ENCODE measurements at places on chromosomes 1 and 21.

GRCh38 chr1:44785501-44786137 is 2.4 kb downstream of the BEST4 start:
- peak overlapping the region; percentile 50 for H3K27ac ChIP-seq
- peaks cover 10% of the 10 kb centered on the region for H3K36me3 ChIP-seq
- H3K4me1 ChIP-seq, result peaks cover 34% of the 10 kb centered on the region
- H3K27me3 ChIP-seq, result no peaks in the 10 kb centered on the region
- H3K4me3 ChIP-seq, result peak overlapping the region; percentile 53
- no peak for DNase-seq

- H3K36me3 ChIP-seq, result no peaks in the 10 kb centered on the region
- H3K4me1 ChIP-seq, result peaks cover 21% of the 10 kb centered on the region
- H3K4me3 ChIP-seq, result peak overlapping the region; percentile 65
- H3K27me3 ChIP-seq, result no peaks in the 10 kb centered on the region
Observed at GRCh38 chr1:20184997-20185833, 681 bp upstream of the UBXN10 start.

GRCh38 chr1:204084247-204084772 is 11.4 kb downstream of the SOX13 start:
- H3K27me3 ChIP-seq, result peaks cover 3% of the 10 kb centered on the region
- no peaks in the 10 kb centered on the region for H3K36me3 ChIP-seq
- H3K4me1 ChIP-seq, result no peaks in the 10 kb centered on the region
- no peak overlapping the region for H3K4me3 ChIP-seq
- no peak for DNase-seq

DNA sequence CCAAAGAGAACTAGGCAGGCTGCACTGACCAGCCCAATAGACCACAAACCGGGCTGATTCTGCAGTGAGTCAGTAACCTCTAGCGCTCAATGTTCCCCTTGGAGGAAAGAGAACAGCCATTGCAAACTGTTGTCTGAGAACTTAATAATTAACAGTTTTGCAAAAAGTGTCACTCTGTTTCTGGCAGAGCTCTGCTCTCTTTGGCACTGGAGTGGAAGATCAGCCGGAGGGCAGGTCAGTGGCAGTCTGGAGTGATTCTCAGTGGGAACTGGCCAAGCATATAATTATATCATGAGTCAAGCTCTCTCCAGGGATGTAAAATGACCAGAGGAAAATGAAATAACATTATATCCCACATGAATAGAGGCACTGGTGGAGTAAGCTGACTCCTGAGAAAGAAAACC is 238.3 kb downstream of the HLX start:
- H3K4me1 ChIP-seq, result no peaks in the 10 kb centered on the region
- H3K27me3 ChIP-seq, result no peaks in the 10 kb centered on the region
- no peak overlapping the region for H3K4me3 ChIP-seq
- no peak overlapping the region for H3K27ac ChIP-seq
- no peak for DNase-seq

DNA sequence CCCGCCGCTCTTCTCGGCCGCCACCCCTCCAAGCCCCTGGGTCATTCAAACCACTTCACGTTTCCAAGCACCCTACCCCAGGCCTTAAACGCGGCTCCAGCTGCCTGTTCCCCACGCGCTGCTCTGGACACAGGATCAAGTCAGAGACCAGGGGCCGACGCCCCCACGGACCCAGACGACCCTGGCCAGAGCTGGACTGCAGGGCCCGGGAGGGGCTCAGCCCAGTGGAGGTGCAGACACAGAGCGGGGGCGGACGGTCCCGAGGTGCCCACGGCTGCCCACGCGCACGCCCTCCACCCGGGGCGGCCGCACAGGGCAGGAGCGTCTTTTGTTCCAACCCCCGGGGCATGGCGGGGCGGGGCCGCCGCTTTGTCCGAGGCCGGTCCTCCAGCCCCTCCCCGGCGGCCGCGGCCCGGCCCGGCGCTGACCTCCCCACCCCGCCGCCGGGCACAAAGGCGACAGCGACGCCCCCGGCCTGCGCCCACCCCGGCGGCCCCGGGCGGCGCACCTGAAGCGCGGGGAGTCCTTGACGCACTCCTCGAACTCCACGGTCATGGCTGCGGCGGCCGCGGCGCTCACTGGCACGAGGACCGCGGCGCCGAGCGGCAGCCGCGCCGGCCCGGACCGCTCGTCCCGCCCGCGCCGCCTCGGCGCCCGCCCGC is 338 bp downstream of the ACAP3 start:
- DNase-seq, result peak; percentile 40
- no peaks in the 10 kb centered on the region for H3K27me3 ChIP-seq
- peak overlapping the region; percentile 41 for H3K27ac ChIP-seq
- H3K4me3 ChIP-seq, result peak overlapping the region; percentile 73
- peaks cover 12% of the 10 kb centered on the region for H3K36me3 ChIP-seq

- H3K4me1 ChIP-seq, result peaks cover 16% of the 10 kb centered on the region
- no peaks in the 10 kb centered on the region for H3K27me3 ChIP-seq
- peak within 1 kb of the TSS; percentile 89 for H3K4me3 ChIP-seq
- DNase-seq, result peak; percentile 100
- H3K36me3 ChIP-seq, result no peaks in the 10 kb centered on the region
Observed at GRCh38 chr1:26233903-26234643, at the start of gene CEP85. Gene CEP85 (plus strand): TSS chr1:26234200. CDS start chr1:26239784, 5,584 bp downstream.

- H3K4me3 ChIP-seq, result no peak overlapping the region
- no peaks in the 10 kb centered on the region for H3K36me3 ChIP-seq
- H3K4me1 ChIP-seq, result peaks cover 12% of the 10 kb centered on the region
- no peak overlapping the region for H3K27ac ChIP-seq
- no peak for DNase-seq
Observed at GRCh38 chr1:203074610-203075009, 11.2 kb downstream of the MYOG start.

DNA sequence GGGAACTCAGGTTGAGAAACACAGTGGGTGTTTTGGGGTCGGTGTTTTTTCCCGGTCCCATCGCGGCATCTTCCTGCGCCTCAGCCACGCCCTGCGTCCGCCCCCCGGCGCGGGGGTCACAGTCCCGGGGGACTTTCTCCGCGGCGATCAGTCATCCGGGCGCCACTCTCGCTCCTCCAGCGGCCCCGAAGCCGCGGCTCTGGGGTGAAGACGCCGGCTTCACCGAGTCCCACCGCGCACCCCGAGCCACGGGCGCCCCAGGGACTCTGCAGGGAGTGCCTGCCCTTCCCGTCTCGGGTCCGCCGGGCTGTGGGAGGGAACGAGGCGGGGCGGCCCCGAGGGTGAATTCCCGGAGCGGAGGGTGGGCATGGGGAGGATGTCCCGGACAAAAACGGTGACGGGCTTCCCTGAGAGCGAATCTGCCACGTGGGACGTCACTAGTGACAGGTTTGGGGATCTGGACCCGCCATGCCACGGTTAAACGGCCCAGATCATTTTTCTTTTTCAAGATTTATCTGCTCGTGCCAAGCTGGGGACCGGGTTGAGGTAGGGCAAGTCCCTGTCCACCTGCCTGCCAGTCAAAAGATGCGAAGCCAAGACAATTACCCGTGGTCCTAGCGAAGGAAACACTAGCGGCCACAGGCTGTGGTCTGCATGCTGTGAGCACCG is 717 bp upstream of the BATF3 start:
- peak overlapping the region; percentile 65 for H3K4me3 ChIP-seq
- DNase-seq, result peak; percentile 61
- no peak overlapping the region for H3K27ac ChIP-seq
- peaks cover 31% of the 10 kb centered on the region for H3K4me1 ChIP-seq
- no peaks in the 10 kb centered on the region for H3K27me3 ChIP-seq
- H3K36me3 ChIP-seq, result no peaks in the 10 kb centered on the region

DNA sequence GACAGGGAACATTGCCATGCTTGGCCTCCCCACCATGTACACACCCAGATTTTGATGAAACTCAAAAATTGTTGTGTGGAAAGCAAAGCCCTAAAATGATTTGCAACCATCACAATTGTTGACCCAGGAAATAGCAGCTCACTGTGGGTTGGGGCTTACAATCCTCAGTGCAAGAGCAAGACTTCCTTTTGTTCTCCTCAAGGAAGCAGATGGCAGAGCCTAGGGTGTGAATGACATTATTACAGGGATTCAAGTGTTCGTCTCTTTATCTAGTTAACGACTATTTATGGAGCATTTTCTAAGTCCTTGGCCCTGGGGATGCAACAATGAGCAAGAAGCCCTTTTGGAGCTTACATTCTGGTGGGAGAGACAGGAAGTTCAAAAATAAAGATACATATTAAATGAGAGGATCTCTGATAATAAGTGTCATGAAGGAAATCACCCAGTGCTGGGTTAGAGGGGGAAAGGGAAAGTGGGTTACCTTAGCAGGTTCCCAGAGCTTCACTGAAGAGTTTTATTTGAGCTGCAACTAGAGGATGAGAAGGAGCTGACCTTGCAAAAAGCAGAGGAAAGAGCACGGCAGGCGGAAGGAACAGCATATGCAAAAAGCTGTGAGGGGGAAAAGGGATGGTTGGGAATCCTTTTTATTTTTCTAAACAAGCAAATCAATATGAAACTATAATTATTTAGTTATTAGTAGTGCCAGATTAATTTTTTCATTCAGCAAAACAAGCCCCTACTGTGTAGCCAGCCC is 38.5 kb upstream of the ID3 start:
- H3K36me3 ChIP-seq, result no peaks in the 10 kb centered on the region
- peaks cover 93% of the 10 kb centered on the region for H3K4me1 ChIP-seq
- H3K27me3 ChIP-seq, result no peaks in the 10 kb centered on the region
- no peak overlapping the region for H3K4me3 ChIP-seq
- DNase-seq, result no peak

DNA sequence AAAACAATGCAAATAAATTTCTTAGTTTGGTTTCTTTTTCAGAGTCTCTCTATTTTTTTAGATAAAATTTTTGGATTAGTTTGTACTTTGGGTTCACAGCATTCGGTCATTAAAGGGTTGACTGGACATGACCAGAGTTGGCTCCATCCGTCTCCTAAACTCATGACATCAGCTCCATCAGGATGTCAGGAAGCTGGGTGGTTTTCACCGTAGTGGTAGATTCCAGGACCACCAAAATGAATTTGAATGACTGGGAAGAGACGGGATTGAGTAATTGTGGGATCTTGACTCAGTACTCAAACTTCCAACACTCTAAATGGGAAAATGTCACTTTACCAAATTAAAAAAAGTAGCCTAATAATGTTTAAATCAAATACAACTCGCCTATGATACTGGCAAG is 279.2 kb upstream of the DUSP10 start:
- H3K4me1 ChIP-seq, result no peaks in the 10 kb centered on the region
- no peaks in the 10 kb centered on the region for H3K27me3 ChIP-seq
- no peak overlapping the region for H3K4me3 ChIP-seq
- DNase-seq, result no peak
- H3K36me3 ChIP-seq, result no peaks in the 10 kb centered on the region

DNA sequence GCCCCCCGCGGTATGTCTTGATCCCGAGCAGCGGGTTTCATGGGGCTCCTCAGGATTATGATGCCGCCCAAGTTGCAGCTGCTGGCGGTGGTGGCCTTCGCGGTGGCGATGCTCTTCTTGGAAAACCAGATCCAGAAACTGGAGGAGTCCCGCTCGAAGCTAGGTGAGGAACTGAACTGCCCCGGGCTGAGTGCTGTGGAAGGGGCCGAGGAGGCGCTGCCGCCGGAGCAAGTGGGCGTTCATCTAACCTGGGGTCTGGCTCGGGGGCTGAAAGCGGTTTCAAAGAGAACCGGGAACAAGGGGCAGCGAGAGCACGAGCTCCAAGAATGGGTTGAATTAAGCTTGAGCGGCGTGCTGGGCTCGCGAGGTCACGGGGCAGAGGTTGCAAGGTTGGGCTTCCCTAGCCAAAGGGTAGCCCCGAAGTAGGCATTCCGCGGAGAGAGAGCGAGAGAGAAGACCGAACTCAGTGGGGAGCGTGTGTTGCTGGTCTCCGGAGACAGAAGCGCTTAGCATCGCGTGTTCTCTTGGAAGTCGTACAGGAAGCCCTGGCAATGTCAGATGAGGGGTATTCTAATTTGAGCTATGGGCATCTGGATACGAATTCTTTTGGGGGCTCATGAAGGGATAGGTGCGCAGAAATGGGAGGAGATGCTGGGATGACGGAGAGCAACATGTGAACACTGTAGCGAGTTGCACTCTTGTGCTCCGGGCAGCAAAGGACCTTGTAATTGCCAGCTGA is 732 bp downstream of the HS2ST1 start:
- peak overlapping the region; percentile 56 for H3K27ac ChIP-seq
- peaks cover 4% of the 10 kb centered on the region for H3K36me3 ChIP-seq
- peak overlapping the region; percentile 91 for H3K4me3 ChIP-seq
- peaks cover 33% of the 10 kb centered on the region for H3K4me1 ChIP-seq

GRCh38 chr1:248786156-248786555 is 30.6 kb upstream of the LYPD8 start:
- H3K36me3 ChIP-seq, result no peaks in the 10 kb centered on the region
- H3K4me3 ChIP-seq, result no peak overlapping the region
- no peak for DNase-seq
- no peak overlapping the region for H3K27ac ChIP-seq

- no peaks in the 10 kb centered on the region for H3K36me3 ChIP-seq
- H3K4me1 ChIP-seq, result no peaks in the 10 kb centered on the region
- H3K27me3 ChIP-seq, result no peaks in the 10 kb centered on the region
- no peak overlapping the region for H3K27ac ChIP-seq
Observed at GRCh38 chr1:58618303-58618702, 41.3 kb upstream of the TACSTD2 start.

- H3K27ac ChIP-seq, result no peak overlapping the region
- DNase-seq, result no peak
- no peak overlapping the region for H3K4me3 ChIP-seq
- no peaks in the 10 kb centered on the region for H3K36me3 ChIP-seq
Observed at GRCh38 chr1:182426442-182427430, 23.2 kb upstream of the RGSL1 start.

DNA sequence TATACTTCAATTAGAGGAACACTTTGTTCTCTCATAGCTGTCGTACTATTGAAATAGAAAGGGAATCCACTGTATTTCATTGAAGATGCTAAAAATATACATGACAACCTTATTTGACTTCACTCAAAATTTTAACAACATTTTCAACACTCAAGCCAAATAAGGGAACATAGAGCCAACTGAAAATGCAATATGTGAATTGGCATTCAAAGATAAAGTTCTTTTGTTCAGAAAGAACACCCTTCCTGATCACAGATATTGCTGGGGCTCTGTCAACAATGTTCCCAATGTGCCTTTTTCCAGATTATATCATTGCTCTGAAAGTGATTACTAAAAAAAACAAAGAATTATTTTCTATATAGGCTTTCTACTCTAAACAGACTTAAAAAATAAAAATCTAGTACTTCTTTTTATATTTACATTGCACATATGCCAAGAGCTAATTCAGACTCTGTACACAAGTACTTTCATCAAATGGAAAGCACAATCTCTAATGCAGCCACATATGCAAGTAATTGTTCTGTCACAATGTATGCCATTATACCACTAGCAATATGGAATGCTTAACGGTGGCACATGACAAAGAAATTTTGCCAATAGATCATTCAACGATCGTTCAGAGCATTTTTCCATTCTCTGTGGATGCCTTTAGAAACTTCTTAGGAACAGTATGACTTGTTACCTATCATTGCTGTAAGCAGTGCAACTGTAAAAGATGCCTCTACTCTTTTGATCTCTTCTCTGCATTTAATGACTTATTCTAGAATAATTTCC is 171.0 kb downstream of the EIF4G3 start:
- H3K4me1 ChIP-seq, result no peaks in the 10 kb centered on the region
- no peaks in the 10 kb centered on the region for H3K27me3 ChIP-seq
- no peak for DNase-seq
- no peak overlapping the region for H3K27ac ChIP-seq

All from B cell (primary cell).